ENCODE measurements at places on chromosomes 13 and 19. TPM values are rescaled to one million over a fixed set of nuclear protein-coding genes. Genes with fewer than 3 reads are reported as not detected.

Gene HRC
- total RNA-seq = not detected

Gene FSTL3
- total RNA-seq = 183 TPM

- H3K4me1 ChIP-seq = peaks cover 58% of the 10 kb centered on the region
- H3K27me3 ChIP-seq = no peaks in the 10 kb centered on the region
- peaks cover 84% of the 10 kb centered on the region for H3K36me3 ChIP-seq
- no peak for DNase-seq
- peak overlapping the region; percentile 49 for H3K27ac ChIP-seq
Observed at GRCh38 chr13:40640202-40640601, 26.2 kb downstream of the FOXO1 start.

GRCh38 chr13:33050161-33050560 lies 33.9 kb downstream of the KL start:
- no peaks in the 10 kb centered on the region for H3K4me1 ChIP-seq
- no peaks in the 10 kb centered on the region for H3K36me3 ChIP-seq
- no peaks in the 10 kb centered on the region for H3K27me3 ChIP-seq

Gene GGN
- 0.27 TPM for total RNA-seq

- H3K4me3 ChIP-seq = no peak within 1 kb of the TSS
- peaks cover 10% of the 10 kb centered on the region for H3K36me3 ChIP-seq
- no peak for DNase-seq
Observed at GRCh38 chr19:17026706-17027534, at the start of gene CPAMD8. Gene CPAMD8 (minus strand): TSS chr19:17026810. CDS start chr19:17026642, 168 bp downstream.

Gene TUBA3C
- total RNA-seq = not detected

- no peaks in the 10 kb centered on the region for H3K27me3 ChIP-seq
- H3K27ac ChIP-seq = no peak overlapping the region
- H3K4me1 ChIP-seq = no peaks in the 10 kb centered on the region
- no peaks in the 10 kb centered on the region for H3K36me3 ChIP-seq
Observed at GRCh38 chr19:39038098-39038497, 5.7 kb upstream of the FBXO27 start.

Gene LGALS4
- total RNA-seq = 0.61 TPM

- H3K36me3 ChIP-seq = no peaks in the 10 kb centered on the region
- H3K27ac ChIP-seq = peak overlapping the region; percentile 57
- peaks cover 11% of the 10 kb centered on the region for H3K4me1 ChIP-seq
- H3K4me3 ChIP-seq = peak overlapping the region; percentile 3
- no peak for DNase-seq
Observed at GRCh38 chr19:38251564-38252051, 4.6 kb downstream of the PPP1R14A start.

GRCh38 chr13:26680123-26680450 lies 80.5 kb downstream of the GPR12 start:
- no peak overlapping the region for H3K27ac ChIP-seq
- no peak for DNase-seq
- no peak overlapping the region for H3K4me3 ChIP-seq
- peaks cover 41% of the 10 kb centered on the region for H3K36me3 ChIP-seq

Gene KLF2
- total RNA-seq = 3.3 TPM

DNA sequence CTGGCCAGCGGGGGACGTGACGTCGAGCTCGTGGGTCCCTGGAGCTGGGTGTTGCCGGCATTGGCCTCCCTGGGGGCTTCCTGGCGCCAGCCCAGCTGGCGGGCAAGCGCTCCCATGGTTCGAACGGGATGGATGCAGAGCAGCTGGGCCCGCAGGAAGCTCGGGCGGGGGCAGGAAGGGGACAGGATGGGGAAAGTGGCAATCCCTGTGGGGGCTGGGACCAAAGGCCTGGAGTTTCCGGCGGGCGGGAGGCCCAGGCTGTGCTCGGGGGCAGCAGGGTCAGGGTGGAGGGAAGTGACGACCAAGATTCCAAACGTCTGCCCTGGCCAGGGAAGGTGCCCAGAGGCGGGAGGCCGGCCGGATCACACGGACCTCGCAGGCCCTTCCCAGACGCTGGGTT lies 19.3 kb downstream of the PALM start:
- DNase-seq = no peak
- no peak overlapping the region for H3K27ac ChIP-seq
- H3K4me3 ChIP-seq = no peak overlapping the region
- H3K4me1 ChIP-seq = no peaks in the 10 kb centered on the region
- H3K36me3 ChIP-seq = no peaks in the 10 kb centered on the region
- H3K27me3 ChIP-seq = no peaks in the 10 kb centered on the region

DNA sequence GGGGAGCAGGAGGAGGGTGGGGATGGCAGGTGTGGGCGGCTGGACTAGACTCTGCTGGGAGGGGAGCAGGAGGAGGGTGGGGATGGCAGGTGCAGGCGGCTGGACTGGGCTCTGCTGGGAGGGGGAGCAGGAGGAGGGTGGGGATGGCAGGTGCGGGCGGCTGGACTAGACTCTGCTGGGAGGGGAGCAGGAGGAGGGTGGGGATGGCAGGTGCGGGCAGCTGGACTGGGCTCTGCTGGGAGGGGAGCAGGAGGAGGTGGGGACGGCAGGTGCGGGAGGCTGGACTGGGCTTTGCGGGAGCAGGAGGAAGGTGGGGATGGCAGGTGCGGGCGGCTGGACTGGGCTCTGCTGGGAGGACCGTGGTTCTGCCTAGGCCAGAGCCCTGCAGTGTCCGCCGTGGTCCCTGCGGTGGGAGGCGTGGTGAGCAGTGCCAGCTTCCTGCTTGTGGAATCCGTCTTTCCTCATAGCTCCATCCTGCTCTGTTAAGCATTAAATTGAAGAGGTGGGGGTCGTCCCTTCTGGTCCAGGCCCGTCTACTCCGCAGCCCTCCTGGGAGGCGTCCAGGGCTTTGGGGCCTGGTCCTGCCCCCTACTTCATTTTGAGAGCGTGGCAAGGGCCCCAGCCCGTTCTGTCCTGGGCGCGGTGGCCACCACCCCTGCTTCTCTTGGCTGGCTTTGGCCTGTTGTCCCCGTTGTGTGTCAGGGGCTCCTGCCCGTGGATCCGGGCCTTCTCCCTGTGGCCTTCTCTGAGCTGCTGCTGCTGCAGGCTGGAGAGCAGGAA lies 4.7 kb downstream of the SPPL2B start:
- H3K4me3 ChIP-seq = no peak overlapping the region
- H3K27me3 ChIP-seq = no peaks in the 10 kb centered on the region
- H3K4me1 ChIP-seq = peaks cover 19% of the 10 kb centered on the region

GRCh38 chr19:41228486-41228885 lies 9.5 kb downstream of the AXL start:
- H3K36me3 ChIP-seq = peaks cover 9% of the 10 kb centered on the region
- H3K27me3 ChIP-seq = no peaks in the 10 kb centered on the region
- H3K4me1 ChIP-seq = peaks cover 29% of the 10 kb centered on the region
- no peak for DNase-seq
- H3K27ac ChIP-seq = no peak overlapping the region

DNA sequence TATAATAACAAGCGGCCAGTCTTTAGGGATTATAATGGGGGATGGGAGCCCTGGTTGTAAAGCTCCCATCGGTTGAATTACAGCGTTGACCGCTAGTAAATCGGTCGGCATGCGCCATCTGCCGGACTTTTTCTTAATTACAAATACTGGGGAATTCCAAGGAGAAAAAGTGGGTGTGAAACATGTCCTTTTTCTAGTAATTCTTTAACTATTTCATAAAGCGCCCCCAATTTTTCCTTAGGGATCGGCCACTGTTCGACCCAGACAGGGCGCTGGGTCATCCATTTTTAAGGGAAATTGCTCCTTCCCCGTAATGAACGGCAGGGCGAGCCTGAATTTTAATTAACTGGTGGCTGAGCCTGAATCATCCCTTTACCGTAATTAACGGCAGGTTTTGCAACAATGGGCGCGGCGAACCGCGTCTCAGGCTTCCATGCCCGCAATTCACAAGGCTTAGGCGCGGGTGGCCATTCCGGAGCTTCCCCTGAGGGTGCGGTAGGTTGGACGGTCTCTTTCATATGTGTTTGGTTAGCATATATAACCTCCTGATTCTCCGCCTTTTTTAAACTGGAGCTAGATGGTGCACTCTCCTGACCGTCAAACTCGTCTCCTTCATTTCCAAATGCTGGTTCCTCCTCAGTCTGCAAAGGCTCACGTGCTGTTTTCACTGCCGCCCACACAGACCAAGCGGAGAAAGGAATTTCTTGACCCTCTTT lies 30.2 kb upstream of the EVI5L start:
- H3K4me1 ChIP-seq = no peaks in the 10 kb centered on the region
- peak overlapping the region; percentile 22 for H3K4me3 ChIP-seq
- H3K27ac ChIP-seq = no peak overlapping the region
- peak; percentile 82 for DNase-seq

GRCh38 chr19:54268936-54269335 lies 11.9 kb upstream of the LILRB5 start:
- H3K4me1 ChIP-seq = no peaks in the 10 kb centered on the region
- H3K27me3 ChIP-seq = peaks cover 81% of the 10 kb centered on the region
- H3K36me3 ChIP-seq = no peaks in the 10 kb centered on the region
- no peak overlapping the region for H3K27ac ChIP-seq
- H3K4me3 ChIP-seq = no peak overlapping the region
- DNase-seq = no peak

GRCh38 chr19:45254044-45254531 lies 3.0 kb downstream of the MARK4 start:
- H3K27ac ChIP-seq = no peak overlapping the region
- no peaks in the 10 kb centered on the region for H3K27me3 ChIP-seq
- no peak for DNase-seq

DNA sequence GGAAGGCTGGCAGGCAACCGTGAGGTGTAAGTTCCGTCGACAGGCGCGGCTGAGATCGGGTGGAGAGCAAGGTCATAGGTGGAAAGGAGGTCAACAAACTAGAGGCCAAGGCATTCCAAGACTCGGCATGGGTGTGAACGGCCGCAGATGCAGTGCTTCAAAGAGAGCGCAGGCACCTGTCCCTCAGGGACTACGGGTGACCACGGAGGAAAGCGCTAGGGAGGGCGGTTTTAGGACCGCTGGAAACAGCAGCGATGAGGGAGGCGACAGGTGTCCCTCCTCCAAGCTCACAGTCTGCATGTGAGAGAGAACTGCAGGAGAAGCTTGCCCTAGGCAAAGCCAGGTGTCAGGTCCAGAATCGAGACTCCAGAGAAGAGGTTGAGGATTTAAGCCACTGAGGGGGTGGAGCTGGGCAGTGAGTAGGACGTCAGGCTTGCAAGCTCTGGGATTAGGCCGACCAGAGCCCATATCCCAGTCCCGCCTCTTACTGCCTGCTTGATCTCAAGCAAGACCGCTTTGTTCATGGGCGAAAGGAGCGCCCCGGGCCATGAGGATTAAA lies 1.6 kb upstream of the MLNR start:
- H3K27ac ChIP-seq = no peak overlapping the region
- H3K36me3 ChIP-seq = no peaks in the 10 kb centered on the region
- H3K4me3 ChIP-seq = no peak overlapping the region
- H3K4me1 ChIP-seq = no peaks in the 10 kb centered on the region
- DNase-seq = no peak

GRCh38 chr13:47213047-47213446 lies 316.2 kb upstream of the HTR2A start:
- no peaks in the 10 kb centered on the region for H3K36me3 ChIP-seq
- no peak overlapping the region for H3K27ac ChIP-seq
- DNase-seq = no peak
- no peaks in the 10 kb centered on the region for H3K27me3 ChIP-seq
- peaks cover 27% of the 10 kb centered on the region for H3K4me1 ChIP-seq

DNA sequence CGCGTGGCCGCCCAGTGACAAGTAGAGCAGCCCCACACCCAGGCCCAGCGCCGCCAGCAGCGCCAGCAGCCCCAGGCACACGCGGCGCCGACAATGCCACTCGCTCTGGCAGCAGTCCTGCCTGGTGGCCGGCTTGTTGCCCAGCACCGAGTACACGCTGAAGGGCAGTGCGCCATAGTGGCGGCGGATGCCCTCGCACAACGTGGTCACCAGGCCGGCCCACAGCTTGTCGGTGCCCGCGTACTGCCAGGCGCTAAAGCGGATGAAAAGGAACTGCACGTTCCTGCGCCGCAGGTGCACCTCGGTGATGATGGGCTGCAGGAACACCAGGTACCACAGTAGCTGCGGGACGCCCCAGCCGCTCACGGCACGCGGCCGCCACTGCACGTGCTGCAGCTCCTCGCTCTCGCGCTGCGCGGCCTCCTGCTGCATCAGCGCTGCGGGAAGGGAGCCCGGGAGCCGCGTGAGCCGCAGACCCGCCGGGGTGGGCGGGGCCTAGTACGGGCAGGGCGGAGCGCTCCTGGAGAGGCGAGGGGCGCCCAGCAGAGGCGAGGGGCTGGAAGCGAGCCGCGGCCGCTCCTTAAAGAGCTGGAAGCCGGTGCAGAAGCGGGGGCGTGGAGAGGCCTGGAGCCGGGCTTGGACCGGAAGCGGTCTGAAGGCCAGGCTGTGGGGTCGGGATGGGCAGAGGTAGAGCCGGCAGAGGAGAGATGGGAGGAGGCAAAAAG lies 7.3 kb downstream of the NKPD1 start:
- H3K27me3 ChIP-seq = no peaks in the 10 kb centered on the region
- no peak for DNase-seq
- H3K36me3 ChIP-seq = peaks cover 13% of the 10 kb centered on the region
- H3K4me1 ChIP-seq = peaks cover 16% of the 10 kb centered on the region
- no peak overlapping the region for H3K4me3 ChIP-seq

Gene PINLYP
- total RNA-seq = not detected

DNA sequence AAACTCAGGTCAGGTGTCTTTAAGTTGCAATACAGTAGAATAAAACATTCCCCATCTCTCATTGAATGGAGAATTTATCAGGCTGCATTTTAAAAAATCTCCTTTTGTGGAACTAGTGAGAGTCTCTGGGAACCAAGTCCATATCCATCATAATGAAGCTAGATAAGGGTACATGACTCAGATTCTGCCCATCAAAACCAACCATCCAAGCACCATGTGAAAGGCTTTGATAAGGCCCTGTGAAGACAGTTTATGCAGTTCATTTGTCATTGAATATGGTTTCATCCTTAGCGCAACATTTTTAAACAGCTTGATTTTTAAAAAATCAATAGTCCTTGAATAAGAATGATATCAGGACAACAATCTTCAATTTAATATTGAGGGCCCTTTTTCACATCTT lies 56.3 kb upstream of the DIAPH3 start:
- no peaks in the 10 kb centered on the region for H3K36me3 ChIP-seq
- H3K4me3 ChIP-seq = no peak overlapping the region
- no peak for DNase-seq
- no peak overlapping the region for H3K27ac ChIP-seq
- no peaks in the 10 kb centered on the region for H3K4me1 ChIP-seq

- H3K36me3 ChIP-seq = peaks cover 17% of the 10 kb centered on the region
- H3K27me3 ChIP-seq = no peaks in the 10 kb centered on the region
- no peaks in the 10 kb centered on the region for H3K4me1 ChIP-seq
- no peak overlapping the region for H3K4me3 ChIP-seq
- DNase-seq = no peak
- no peak overlapping the region for H3K27ac ChIP-seq
Observed at GRCh38 chr13:46745062-46745461, 51.9 kb downstream of the ESD start.

DNA sequence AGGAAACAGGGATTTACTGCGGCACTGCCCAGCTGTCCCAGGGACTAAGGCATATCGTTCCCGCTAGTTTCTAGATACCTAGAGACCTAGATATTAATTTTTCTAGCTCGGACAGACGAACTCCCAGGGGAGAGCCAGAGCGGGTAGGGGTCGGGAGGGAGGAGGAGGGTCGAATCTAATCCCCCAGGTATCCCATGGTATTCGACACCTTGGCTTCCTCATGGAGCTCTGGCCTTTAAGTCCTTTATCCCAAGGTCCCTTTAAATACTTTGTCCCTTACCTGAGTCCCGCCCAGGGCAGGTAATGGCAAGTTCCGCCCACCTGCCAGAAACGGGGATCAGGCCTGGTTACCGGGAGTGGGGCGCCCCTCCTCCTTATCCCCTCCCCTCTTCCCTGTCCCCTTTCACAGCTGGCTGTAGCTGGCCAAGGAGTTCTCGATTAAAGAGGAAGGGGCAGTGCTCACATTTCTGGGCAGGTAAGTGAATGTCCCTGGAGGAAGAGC lies at the start of gene PRRG2:
PRRG2 (plus strand) TSS at position 310 of the 502 bp plus-strand sequence. CDS start 1,904 bp downstream, outside the sequence.
- H3K27ac ChIP-seq = peak within 1 kb of the TSS; percentile 96
- H3K4me3 ChIP-seq = peak within 1 kb of the TSS; percentile 92
- H3K4me1 ChIP-seq = peaks cover 22% of the 10 kb centered on the region
- H3K36me3 ChIP-seq = peaks cover 7% of the 10 kb centered on the region
- H3K27me3 ChIP-seq = no peaks in the 10 kb centered on the region

Gene NAXD
- 28.3 TPM for total RNA-seq

Gene C13orf46
- 1.4 TPM for total RNA-seq

Gene GARIN5A
- total RNA-seq = 2.7 TPM

Measured in MCF 10A (cell line).